ENCODE measurements at places on chromosomes 13 and 19.
A peak's percentile ranks its signal among the peaks of the same experiment; 100 is the strongest.

GRCh38 chr13:43879755-43880181 is at the start of gene LACC1:
Gene LACC1 (plus strand): TSS chr13:43879904. CDS start chr13:43880986, 1,082 bp downstream.
- no peak for DNase-seq

GRCh38 chr13:33347861-33348260 is 62.3 kb upstream of the STARD13 start:
- DNase-seq, result no peak

DNA sequence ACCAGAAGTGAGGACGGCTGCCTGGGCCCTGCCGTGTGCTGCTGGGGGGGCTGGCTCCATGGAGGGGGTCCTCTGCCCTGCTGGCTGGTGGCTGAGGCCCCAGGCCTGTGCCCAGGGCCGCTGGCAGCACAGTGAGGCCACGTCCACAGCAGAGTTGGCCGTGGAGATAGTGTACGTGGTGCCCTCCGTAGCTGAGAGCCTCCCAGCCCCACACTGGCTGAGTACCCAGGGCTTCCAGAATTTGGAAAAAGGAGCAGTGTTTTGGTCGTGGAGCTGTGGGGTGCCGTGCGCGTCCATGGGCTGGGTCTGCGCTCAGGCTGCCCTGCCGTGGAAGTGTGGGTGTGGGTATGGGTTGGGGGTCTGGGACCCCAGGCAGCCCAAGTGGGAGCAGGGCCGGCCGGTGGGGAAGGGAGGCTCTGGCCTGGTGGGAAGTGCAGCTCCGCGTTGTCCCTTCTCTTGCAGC is 5.9 kb downstream of the PTBP1 start:
- DNase-seq, result no peak

- peak; percentile 56 for DNase-seq
Measured at GRCh38 chr19:13054626-13055212, 47.9 kb downstream of the LYL1 start.

- peak; percentile 85 for DNase-seq
Measured at GRCh38 chr13:44303681-44304432, 69.8 kb upstream of the SERP2 start.

GRCh38 chr13:32472194-32472621 is 44.3 kb upstream of the N4BP2L1 start:
- no peak for DNase-seq

- DNase-seq, result peak; percentile 62
Measured at GRCh38 chr19:31356587-31357314, 7.5 kb upstream of the TSHZ3 start.

DNA sequence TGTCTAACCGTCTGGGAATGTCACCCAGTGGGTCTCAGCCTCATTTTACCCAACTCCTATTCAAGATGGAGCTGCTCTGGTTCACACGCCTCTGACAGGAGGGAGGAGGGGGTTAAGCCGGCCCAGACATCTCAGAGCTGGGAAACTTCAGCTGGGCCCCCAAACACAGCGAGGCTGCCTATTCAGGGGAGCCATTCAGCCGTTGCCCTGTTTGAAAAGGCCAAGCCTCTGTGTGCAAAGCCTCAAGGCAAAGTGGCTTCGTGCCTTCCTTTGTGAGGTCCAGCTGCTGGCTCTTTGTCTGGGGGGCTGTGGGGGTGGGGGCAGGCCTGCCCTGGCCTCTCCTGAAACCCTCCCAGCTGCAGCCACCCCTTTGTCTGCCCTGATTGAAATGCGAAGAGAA is 147.4 kb downstream of the PTPRS start:
- no peak for DNase-seq

GRCh38 chr19:7682175-7682855 is 1.7 kb downstream of the TRAPPC5 start:
- DNase-seq, result no peak

GRCh38 chr13:114272977-114273376 is 8.4 kb upstream of the UPF3A start:
- no peak for DNase-seq

- no peak for DNase-seq
Measured at GRCh38 chr13:48038761-48039160, 1.2 kb downstream of the NUDT15 start.

GRCh38 chr13:21971662-21972621 is 301.1 kb downstream of the FGF9 start:
- DNase-seq, result peak; percentile 75

DNA sequence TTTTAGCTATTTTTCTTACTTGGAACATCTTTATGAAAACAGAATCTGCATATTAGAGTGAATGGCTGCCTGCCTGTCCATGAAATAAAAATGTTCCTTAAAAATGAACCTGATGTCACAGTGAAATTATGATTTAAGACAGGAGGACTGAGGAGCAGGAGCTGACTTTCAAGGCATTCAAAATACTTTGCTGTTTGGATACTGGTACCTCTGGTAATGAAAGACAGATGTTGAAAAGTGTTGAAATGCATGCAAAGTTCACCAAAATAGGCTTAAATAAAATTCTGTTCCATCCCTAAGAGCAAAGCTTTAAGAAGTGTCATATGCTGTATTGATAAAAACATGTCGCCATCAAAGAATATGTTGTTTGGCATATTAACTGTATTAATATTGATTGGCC is 1.7 kb downstream of the ARHGEF7 start:
- DNase-seq, result no peak

DNA sequence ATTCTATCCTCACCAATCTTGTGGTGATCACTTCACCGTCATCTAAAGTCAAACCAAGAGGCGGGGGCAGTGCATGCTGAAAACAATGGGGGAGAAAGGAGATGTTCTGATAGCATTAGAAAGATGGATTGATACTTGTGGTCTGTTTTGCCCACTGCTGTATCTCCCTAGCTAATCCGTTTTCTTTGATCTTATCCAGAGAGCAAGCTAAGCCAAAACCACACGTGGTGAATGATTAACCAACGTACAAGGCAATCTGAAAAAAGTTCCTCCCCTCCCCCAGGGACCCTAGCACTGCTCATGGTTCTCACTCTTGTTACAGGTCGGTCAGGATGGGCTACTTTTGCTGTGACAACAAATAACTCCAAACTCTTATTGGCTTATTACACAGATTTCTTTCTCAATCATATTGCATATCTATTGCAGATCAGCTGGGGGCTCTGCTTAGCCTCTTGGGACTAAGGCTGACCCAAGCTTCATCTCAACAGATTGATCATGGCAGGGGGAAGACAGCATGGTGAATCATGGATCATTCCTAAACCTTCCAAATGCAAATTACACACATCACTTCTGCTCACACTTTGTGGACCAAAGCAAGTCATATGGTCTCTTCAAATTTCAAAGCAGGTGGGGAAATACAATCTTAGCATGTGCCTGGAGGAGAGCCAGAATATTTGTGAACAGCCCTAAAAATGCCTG is 11.9 kb upstream of the C13orf42 start:
- DNase-seq, result no peak

DNA sequence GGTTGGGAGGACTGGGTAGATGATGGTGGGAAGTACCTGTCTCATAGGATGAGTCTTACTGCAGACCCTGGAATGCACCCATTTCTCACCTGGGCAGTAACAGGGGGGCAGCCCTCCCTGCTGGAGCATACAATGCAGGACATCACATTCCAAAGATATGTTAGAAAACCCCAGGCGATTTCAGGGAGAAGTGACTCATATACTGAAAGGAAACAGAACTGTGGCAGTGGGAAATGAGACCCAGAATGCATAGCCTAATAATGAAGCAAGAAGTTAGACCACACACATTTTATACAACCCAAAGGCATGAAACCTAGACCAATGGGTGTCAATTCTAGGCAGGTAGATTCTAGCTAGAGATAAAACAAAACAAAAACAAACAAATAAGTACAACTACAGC is 402.7 kb downstream of the IRS2 start:
- DNase-seq, result no peak

GRCh38 chr13:39577838-39578491 is 25.0 kb downstream of the LHFPL6 start:
- DNase-seq, result no peak

- no peak for DNase-seq
Measured at GRCh38 chr19:20840371-20840770, 64.3 kb downstream of the ZNF66 start.

DNA sequence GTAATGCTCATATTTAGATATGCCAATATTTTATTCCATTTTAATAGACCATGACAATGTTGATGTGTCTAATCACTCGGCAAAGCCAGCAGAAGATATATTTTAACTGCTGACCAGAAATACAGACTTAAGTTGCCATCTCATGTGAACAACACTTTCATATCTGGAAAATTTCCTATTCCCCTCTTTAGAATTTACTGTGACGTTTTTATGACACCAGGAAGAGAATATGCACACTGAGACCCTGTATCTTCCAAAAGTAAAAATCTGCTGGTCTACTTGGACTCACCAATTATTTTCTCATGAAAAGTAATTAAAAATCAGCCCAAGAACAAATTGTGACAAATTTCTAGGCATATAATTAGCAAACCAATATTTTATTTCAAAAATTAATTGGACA is 2.1 kb downstream of the PROSER1 start:
- no peak for DNase-seq

GRCh38 chr19:49117677-49118564 is 1.0 kb downstream of the C19orf73 start:
- DNase-seq, result no peak

GRCh38 chr19:33819880-33820781 is 23.5 kb downstream of the KCTD15 start:
- peak; percentile 77 for DNase-seq

- DNase-seq, result no peak
Measured at GRCh38 chr13:87244256-87244890, 426.8 kb upstream of the SLITRK5 start.

DNA sequence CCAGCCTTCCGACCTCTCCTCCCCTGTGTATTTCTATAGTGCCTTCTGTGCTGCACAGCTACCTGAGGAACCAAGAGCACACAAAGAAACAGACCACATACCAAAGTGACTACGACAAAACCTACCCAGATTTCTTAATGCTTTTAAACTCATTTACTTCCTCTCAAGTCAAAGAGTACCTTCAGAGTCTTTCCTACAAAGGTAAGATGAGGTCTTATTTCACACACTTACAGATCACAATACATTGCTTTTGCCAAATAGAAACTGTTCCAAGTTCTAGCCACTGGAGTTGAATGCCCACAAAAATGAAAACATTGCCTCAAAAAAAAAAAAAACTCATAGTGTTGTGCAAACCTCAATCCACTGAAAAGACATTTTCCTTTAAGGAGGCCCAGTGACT is 36.4 kb downstream of the TEX26 start:
- DNase-seq, result no peak

DNA sequence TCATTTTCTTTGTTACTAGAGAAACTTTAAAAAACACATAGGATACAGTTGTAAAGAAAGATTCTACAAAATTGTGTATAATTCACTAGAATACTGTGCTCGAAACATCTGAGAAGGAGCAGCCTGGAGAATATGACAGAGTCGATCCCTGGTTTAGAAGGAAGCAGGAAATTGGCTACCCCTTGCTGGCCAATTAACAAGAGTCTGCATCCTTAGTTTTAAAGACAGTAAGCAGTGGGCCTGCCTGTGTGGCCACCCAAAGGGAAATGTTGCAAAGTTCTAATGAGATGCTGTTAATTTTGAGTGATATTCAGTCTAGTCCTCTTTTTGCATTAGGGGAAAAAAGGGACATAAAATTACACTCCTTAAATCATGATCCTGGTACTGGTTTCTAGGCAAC is 988.6 kb downstream of the PCDH17 start:
- no peak for DNase-seq

DNA sequence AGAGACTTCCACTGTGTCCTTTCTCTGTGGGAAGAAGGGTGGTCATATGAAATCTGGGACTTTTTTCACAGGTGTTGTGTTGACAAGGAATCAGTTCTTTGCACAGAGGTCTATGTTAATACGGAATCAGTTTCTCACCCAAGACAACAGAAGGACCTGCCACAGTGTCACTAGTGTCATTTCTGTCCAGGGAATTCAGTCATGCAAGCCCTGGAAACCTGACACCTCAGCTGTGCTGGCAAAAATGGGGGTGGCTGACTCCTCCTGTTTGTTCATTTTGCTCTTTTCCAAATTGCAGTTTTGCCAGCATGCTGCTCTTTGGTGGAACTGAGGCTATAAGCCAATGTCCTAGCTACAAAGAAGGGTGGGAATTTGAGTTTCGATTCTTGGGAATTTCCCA is 49.8 kb upstream of the ESD start:
- DNase-seq, result no peak

Measured in MG63 (cell line).